ENCODE measurements at places on chromosomes 2 and 18.
A peak's percentile ranks its signal among the peaks of the same experiment; 100 is the strongest.

DNA sequence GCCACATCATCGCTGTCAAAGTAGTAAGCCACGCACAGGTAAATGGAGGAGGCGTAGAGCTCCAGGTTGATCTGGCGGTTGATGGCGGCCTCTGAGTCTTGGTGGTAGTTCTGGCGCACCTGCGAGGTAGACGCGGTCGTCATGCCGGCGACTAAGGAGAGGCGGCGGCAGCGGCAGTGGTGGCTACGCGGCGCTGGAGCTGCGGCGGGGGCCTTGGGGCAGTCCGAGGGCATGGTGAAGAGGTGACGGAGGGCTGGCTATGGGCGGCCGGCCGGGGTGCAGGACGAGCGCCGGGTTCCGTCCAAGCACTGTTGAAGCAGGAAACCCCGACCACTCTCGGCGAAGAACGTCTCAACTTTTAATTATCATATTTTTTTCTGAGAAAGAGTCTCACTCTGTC is 12.7 kb upstream of the ZNF513 start:
- DNase-seq, result no peak

- DNase-seq, result no peak
Measured at GRCh38 chr2:2889141-2889540, 488.5 kb downstream of the EIPR1 start.

DNA sequence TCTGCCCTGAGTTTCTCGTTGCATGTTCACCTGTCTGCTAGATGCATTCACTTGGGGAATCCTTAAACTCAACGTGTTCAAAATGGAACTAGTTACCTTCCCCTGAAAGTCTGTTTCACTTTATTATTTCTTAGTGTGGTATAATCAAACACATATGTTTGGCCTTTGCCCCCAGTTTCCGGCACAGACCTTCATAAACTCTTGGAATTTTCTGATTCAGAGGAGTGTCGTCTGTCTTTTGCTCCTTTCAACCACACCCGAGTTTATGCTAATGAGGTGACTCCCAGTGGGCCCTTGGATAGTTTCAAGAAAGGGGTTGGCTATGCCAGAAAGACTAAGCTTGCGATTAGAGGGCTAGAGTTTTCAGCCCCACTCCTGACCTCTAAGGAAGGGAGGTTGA is 198.9 kb downstream of the CDCA7 start:
- no peak for DNase-seq

GRCh38 chr18:28411806-28412205 is 234.9 kb upstream of the CDH2 start:
- no peak for DNase-seq

DNA sequence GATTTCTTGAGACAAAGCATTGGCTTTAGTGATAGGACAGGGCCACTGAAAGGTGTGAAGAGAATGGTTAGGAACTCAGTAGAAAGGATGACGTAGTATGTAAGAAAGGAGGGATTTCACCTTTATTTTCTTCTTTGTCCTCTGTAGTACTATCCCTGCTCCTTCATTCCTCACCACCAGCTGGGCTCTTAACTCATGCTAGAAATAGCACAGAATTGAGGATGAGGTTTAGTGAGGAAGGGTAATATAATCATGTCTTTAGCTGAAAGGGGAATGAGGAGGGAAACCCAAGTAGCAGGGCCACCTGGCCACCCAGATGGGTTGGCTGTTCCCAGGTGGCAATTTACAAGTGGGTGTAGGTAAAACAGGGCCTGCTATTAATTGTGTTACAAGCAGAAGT is 15.2 kb downstream of the ACVR2A start:
- no peak for DNase-seq

DNA sequence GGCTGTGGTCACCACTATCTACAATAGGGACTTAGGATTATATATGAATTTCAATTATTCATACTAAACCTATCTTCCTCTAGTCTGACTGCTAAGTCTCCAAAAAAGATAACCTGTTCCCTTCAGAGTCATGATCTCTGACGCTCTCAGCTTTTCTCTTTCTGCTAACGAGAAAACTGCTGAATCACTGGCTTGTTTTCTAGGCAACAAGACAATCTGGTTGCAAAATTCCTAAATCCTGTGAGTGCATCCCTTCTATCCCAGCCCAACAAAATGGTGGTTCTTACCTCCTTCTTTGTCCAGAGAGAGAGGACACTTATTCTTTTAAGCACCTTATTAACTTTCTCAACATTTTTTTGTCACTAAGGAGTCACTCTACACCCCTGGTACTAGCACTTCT is 312.3 kb upstream of the PKDCC start:
- DNase-seq, result no peak

- no peak for DNase-seq
Measured at GRCh38 chr18:67109535-67109934, 407.0 kb downstream of the DSEL start.

DNA sequence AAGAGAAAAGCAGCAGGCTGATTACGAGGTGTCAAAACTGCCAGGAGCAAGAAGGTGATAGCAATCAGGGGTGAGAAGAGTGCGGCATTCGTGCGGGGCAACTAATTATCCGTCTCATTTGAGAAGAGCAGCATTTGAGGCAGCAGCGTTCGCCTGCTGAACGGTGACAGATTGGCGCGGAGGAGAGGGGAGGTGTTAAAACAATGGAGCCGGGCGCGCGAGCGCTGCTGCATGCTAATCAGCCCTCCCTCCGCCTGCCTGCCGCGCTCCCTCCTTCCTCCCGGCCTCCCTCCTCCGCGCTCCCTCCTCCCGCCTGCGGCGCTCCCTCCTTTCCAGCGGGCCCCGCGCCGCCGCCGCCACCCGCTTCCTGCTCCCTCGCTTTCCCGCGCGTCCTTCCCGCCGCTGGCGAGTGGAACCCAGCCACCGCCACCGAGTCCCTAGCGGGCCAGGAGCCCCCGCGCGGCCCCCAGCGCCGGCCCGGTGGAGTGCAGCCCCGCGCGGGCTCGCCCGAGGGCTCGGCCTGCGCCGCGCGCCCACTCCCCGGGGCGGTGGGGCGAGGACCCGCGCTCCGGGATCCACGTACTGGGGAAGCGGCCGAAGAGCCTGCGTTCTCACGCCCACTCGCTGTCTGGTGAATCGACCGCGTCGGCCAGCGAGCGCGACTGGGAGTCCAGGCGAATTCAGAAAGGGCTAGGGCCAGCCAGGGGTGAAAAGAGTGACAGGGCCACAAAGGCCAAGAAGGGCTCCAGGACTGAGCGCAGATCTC is 69.5 kb upstream of the PSMD14 start:
- peak; percentile 59 for DNase-seq

GRCh38 chr2:159202568-159203071 is 83.9 kb downstream of the WDSUB1 start:
- peak; percentile 95 for DNase-seq

DNA sequence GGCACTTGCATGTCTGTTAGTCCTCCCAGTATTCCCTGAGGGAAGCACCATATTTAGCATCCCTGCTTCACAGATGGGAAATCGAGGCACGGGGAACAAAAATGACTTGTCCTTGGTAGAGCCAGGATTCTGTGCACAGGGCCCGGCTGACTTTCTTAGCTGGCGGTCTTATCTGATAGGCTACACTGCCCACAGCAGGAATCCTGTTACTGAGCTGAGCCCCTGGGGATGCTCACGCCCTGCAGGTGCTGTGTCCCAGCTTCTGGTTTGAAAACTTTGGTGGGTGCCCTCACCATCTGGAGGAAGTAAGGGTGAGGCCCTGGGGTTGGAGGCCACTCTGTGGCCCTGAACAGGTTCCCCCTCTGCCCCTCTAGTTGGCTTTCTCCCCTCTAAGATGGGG is 68.4 kb upstream of the MCFD2 start:
- no peak for DNase-seq

- no peak for DNase-seq
Measured at GRCh38 chr18:63135101-63135500, 184.5 kb downstream of the BCL2 start.

- DNase-seq, result no peak
Measured at GRCh38 chr18:8894823-8895222, 189.5 kb downstream of the MTCL1 start.

DNA sequence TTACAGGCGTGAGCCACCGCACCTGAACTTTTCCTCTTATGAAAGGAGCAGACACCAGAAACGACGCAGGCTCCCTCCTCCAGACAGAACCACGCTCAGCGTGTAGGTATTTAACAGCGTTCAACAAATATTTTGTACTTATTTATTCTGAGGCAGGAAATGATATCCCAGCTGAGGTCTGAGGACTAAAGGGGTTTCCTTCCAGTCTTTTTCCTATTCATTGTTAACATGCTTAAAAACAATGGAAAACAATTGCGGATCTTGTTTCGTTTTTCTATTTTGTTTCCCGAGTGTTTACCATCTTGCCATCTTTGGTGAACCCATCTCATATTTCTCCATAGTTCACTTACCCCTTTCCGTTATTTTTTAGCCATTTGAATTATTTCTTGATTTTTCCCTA is 43.7 kb upstream of the FOSL2 start:
- no peak for DNase-seq

GRCh38 chr2:85318222-85319074 is 9.3 kb downstream of the TGOLN2 start:
- peak; percentile 46 for DNase-seq

DNA sequence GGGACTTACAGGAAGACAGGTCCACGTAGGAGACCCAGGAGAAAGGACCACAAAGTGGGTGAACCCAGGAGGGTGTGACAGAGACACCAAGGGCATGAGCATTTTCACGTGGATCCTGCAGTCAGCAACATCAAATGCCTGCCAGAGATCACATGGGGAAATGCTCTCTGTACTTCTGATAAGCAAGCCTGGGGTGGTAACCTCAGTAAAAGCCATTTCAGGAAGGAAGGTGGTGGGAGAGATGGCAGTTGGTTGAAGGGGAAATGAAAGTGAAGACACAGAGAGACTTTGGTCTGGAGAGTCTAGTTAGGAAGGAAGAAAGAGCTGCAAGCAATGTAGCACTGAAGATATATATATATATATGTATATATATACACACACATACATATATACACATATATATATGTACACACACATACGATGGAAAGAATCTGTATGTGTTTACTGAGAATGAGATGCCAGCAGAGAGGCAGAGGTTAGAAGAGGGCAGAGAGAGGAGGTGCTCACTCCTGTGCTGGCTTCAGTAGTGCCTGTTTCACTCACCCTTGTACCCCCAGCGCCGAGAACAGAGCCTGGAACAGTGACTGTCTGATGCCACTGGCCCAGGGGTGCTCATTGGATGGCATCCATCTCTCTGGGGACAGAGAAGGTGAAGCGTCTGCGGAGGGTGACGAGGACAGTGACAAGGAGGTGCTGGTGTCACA is 314.9 kb downstream of the AFF3 start:
- DNase-seq, result no peak

DNA sequence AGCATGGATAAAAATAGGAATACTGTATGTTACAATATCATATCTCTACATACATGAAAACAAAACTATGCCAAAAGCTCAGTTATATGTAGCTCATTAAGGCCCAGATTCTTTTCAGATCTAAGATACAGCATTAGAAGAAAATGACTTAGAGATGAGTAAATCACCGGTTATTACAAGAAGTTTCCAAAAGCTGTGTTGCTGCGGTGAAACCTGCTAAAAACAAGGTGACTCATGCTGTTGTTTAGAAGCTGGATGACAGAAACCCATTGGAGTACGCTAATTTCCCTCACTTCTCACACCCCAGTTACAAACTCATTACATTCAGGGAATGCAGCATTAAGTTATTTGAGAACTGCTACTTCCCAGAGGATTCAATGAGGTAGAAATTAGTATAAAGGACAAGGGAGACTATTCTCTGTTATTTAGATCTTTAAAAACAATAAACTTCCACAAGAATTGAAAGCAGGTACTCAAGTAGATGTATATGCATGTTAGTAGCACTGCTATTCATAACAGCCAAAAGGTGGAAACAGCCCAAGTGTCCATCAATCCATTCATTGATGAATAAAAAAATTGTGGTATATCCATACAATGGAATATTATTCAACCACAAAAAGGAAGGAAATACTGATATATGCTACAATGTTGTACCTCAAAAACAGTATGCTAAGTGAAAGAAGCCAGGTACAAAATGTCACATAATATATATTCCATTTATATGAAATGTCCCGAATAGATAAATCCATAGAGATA is 32.6 kb downstream of the RBKS start:
- peak; percentile 15 for DNase-seq

DNA sequence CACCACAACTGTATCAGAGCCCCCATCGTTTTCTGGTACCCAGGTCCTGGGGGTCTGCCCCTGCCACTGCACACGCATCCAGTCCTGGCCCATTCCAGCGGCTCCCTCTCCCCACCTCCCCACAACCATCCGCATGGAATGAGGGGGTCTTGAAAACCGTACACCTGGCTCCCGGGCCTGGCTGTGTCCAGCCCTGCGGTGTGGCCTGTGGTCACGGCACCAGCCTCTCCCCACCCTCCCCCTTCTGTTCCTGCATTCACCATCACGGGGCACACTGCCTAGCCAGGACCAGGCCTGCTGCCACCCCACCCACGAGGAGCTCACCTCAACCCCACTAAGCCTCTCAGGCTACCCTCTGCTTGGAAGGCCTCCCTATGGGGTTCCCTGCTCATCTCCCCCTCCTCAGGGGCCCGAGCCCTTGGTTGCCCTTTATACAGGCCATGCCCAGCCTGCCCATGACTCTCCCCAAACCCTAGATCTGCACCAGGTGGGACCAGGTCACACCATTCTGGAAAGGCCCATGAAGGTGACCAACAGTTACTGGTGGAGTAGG is 11.4 kb downstream of the GPR35 start:
- DNase-seq, result no peak

GRCh38 chr18:26309281-26309680 is 83.0 kb downstream of the TAF4B start:
- DNase-seq, result peak; percentile 30

- peak; percentile 42 for DNase-seq
Measured at GRCh38 chr2:223563462-223563861, 38.7 kb downstream of the SCG2 start.

- DNase-seq, result no peak
Measured at GRCh38 chr18:7746106-7746505, 179.0 kb downstream of the PTPRM start.

- no peak for DNase-seq
Measured at GRCh38 chr18:49988101-49988500, 174.8 kb upstream of the ACAA2 start.

GRCh38 chr2:217806482-217806765 is 196.4 kb downstream of the TNS1 start:
- DNase-seq, result no peak

- no peak for DNase-seq
Measured at GRCh38 chr18:23793051-23793450, 103.8 kb downstream of the LAMA3 start.

DNA sequence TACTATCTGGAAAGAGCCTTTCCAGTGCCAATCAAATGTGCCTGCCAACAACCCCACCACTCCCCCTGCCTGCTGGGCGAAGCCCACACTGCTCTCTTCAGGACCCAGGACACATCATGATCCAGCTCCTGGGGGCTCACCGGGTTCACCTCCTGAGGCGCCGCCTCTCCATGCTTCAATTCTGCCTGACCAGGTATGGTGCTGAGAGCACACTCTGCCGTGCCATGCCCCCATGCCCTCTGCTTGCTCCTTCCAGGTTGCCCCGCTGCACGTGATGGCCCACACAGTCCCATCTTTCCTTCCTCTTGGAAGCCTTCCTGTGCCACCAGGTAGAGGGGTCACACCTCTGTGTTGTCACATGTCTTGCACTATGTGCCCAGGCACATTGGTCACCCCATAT is 47.5 kb downstream of the ASB18 start:
- DNase-seq, result no peak

GRCh38 chr2:71736091-71736861 is 282.9 kb downstream of the DYSF start:
- no peak for DNase-seq

Measured in AG08396 (cell line).